ENCODE measurements at places on chromosomes 3 and 15.
A peak's percentile ranks its signal among the peaks of the same experiment; 100 is the strongest.

GRCh38 chr3:178001670-178002101 is 534.5 kb upstream of the KCNMB2 start:
- peak; percentile 3 for DNase-seq

- DNase-seq = no peak
Observed at GRCh38 chr3:139353920-139354556, 10.2 kb downstream of the MRPS22 start.

DNA sequence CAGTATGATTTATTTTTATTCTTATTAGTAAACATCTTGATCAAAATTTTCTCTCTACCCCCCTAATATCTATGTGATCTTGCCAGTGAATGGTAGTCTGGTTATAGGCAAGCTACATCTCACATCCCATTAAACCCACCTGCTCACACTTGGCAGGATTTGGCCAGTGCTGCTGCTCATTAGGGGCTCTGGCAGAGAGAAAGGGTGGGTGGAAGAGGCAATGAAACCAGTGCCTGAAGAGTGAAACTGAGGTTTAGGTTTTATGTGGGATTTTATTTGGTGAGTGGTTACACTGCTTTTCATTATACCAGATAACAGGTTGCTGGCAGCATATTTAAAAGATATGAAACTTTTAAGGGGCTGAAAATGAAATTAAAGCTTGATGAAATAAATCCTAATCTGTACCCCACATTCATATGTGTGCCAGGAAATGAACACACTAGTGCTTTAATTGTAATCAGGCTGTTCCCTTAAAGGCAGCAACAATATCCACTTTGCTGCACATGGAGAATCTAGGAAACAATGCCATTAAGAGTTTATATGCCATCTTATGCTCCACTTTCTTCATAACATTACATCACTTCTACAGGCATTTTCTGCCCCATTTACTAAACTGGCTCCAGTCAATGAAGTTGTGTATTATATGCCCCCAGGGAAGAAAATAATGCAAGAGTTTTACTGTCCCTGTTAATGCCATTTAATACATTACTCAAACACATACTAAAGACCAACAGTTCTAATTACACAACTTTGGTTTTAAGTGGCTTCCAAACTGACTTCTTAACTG is 688.7 kb downstream of the MECOM start:
- DNase-seq = no peak

GRCh38 chr15:52383100-52383588 is 87.5 kb upstream of the MYO5C start:
- DNase-seq = no peak

- DNase-seq = no peak
Observed at GRCh38 chr3:151751161-151751560, 17.4 kb downstream of the AADACL2 start.

GRCh38 chr3:127418560-127419147 is 130.8 kb upstream of the PRR20G start:
- no peak for DNase-seq

- DNase-seq = no peak
Observed at GRCh38 chr3:8152821-8153418, 348.7 kb upstream of the LMCD1 start.

DNA sequence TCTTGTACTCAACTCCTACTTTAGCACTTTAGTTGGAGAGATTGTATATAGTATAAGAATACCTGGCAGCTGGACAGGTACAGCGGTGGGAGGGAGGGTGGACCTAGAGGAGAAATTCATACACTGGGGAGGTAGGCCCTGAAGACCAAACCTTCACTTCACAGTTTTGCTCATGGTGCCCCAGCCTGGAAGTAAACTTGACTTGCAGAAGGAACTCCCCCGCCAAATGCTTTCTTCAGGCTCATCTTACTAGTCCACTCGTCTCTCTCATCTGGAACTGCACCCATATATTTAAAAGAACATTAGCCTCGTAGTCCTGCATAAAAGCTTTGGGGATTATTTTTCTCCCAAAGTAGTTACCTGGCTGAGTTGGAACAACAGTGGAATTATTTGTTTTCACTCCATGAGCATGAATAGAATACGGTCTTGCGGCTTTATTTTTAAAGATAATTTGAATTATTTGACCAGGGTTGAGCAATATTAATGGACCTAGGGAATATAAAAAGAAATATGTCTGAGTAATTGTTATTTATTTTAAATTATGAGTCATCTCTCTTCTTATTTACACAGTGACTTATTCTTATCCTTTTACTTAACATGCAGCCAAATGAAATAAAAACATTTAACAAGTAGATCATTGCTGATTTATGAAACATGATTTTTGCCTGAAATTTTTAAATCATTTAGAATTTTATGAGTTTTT is 25.5 kb upstream of the CP start:
- no peak for DNase-seq

DNA sequence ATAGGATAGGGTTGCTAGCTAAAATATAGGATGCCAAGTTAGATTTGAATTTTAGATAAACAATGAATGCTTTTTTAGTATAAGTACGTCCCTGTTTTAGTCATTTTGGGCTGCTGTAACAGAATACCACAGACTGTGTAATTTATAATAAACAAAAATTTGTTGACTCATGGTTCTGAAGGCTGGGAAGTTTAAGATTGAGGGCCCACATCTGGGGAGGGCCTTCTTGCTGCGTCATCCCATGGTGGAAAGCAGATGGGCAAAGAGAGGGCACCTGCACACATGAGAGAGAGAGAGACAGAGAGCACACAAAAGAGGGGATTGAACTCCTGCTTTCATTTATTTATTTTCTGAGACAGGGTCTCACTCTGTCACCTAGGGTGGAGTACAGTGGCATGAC is 246.5 kb downstream of the EPHB1 start:
- no peak for DNase-seq

DNA sequence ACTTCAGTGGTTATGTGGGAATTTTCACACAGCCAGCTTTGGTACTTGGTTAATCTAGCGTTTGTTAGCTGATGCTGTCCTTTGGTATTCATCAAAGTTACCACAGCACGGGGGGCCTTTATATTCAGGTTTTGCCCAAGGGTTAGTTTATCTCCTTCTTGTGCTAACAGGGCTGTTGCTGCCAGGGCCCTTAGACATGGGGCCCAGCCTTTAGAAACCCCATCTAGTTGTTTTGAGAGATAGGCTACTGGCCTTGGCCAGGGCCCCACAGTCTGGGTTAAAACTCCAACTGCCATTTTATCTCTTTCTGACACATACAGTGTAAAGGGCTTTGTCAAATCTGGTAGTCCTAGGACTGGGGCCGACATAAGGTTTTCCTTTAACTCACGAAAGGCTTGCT is 7.5 kb upstream of the DNAAF4 start:
- DNase-seq = no peak

DNA sequence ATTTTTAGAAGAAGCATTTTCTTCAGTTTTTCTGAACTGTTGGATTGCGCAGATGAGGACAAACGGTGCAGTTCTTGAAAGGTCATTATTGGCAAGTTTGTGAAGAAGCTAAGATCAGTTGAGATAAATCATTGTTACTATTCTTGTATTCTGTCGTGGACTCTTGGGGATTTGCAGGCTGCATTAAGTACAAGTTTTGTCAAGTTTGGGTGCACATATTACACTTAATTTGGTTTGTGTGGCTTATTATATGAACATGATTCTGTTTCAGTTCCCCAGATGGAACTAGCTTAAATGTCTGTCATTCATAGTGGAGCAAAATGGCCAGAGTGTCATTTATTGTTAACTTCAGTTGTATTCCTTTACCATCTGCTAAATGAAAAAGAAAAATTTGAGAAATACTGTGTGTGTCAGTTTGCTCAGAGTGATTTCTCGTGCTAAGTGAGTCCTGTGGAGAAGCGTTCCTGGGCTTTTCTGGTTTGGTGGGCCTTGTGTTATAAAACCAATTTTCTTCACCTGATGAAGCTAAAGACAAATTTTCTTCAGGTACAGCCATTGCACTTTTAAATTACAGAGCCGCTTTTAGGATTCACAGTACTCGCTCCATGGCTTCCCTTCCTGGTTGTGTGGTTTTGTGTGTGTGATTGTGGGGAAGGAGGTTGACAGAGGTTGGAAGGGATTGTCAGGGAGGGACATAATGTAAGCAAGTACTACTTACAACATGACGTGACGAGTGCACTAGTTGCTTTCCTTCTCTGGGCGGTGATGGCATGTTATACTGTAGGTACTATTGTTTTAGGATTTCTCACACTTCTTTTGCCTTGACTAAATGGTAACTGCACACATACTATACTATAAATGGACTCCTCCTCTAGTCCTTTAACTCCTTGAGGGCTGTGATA is 1.7 kb downstream of the AKAP13 start:
- DNase-seq = no peak

Measured in central memory CD4-positive, alpha-beta T cell (primary cell).